ENCODE measurements at places on chromosomes 5 and 9.

- no peak for DNase-seq
Measured at GRCh38 chr9:111743275-111743674, 51.5 kb downstream of the SHOC1 start.

- DNase-seq, result no peak
Measured at GRCh38 chr5:57386958-57387357, 95.7 kb downstream of the ACTBL2 start.

DNA sequence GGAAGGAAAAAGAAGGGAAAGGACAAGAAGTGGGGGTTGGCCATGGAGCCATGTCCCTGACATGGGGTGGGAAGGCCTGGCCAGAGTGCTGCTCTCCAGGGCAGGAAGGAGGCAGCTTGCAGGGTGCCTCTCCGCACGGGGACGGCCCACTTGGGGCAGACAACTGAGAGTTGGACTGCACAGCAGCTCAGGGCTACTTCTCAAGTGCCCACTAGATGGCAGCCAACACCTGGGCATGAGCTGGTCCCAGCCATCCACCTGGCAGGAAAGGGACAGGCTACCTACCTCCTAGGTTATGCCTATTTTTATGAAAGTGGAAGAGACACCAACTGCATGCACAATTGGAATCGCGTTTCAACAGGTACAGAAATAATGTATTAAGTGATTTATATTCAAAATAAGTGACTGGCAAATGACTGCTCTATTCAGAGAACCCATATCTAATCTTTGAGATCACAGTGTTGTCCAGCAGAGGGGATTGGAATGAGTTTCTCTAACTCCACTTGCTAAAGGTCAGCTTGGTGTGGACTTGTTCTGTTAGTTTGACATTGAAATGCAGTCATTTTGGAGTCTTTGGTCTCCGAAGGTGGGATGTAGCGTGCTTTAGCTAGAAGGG, 113.4 kb downstream of the SYK start:
- peak; percentile 70 for DNase-seq

GRCh38 chr9:79689576-79689975, 117.8 kb downstream of the TLE4 start:
- no peak for DNase-seq

GRCh38 chr5:92835712-92836111, 745.3 kb downstream of the NR2F1-AS1 start:
- no peak for DNase-seq

- DNase-seq, result no peak
Measured at GRCh38 chr9:127652733-127653132, 40.7 kb downstream of the STXBP1 start.

DNA sequence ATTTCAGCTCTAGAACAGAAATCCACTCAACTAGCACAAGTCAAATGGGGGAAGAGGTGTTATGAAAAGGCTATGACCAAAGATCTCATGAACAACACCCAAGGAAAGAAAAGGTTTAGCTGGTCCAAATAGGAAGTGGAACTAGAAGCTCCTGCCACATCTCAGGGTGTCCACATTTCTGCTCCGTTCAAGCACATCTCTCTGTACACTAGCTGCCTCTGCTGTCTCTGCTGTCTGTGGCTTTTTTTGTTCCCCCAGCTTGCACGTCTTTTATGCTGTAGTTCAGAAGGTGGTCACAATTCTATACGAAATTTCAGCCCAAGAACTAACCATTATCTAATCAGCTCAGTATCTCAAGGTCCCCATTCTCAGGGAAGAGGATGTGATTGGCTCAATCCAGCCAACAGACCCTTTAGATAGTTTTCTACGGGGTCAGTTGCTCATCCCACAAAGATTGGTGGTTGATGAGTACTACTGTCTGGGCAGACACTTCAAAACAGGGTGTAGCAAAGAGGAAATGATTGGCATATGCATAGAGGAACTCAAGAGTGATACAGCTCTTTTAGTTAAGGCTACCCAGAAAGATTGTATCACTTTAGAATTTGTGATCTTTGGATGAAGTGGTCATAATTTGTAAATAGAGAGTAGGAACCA, 44.0 kb downstream of the FANCC start:
- DNase-seq, result no peak

- no peak for DNase-seq
Measured at GRCh38 chr5:173750538-173751265, 134.3 kb upstream of the BOD1 start.
